Naive thymus-derived CD8-positive, alpha-beta T cell (primary cell): ENCODE measurements at places on chromosomes 4 and X.
A peak's percentile ranks its signal among the peaks of the same experiment; 100 is the strongest.

- DNase-seq = no peak
Measured at GRCh38 chr4:6153874-6154273, 46.5 kb downstream of the JAKMIP1 start.

GRCh38 chr4:158826057-158826456 lies 57.2 kb downstream of the FNIP2 start:
- no peak for DNase-seq

DNA sequence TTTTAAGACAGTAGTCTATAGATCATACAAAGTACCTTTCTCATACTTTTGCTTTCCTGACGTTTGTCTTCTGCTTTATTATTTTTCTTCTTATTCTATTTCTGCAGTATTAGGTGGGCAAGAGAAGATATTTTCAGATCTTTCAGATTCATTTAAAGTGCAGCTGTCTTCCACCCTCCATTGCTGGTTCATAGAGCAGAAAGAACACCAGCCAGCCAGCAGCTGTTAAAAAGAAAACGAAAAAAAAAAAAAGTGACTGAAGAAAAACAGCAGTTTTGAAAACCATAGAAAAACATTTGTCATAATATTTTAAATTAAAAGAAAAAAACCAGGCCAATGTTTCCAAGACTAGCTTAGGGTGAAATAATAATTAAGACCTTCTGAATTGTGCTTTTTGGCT lies 42.9 kb downstream of the SMAD1 start:
- no peak for DNase-seq

DNA sequence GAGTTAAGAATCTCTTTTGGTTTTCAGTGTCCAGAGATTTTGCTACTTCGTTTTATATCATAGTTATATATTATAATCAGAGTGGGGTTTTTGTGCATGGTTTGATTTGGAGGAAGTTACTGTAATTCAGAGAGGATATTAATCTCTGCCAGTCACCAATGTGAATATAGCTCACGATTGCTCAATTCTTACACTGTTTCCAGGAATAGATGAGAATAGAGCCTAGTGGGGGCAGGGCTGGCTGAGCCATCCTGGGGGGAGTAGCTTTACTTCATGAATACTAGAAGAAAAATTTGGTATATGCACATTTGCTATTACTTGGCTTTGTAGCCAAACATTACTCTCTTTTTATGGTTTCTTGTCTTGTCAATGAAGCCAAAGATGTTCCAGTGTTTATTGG lies 60.9 kb upstream of the TRPC3 start:
- DNase-seq = no peak

DNA sequence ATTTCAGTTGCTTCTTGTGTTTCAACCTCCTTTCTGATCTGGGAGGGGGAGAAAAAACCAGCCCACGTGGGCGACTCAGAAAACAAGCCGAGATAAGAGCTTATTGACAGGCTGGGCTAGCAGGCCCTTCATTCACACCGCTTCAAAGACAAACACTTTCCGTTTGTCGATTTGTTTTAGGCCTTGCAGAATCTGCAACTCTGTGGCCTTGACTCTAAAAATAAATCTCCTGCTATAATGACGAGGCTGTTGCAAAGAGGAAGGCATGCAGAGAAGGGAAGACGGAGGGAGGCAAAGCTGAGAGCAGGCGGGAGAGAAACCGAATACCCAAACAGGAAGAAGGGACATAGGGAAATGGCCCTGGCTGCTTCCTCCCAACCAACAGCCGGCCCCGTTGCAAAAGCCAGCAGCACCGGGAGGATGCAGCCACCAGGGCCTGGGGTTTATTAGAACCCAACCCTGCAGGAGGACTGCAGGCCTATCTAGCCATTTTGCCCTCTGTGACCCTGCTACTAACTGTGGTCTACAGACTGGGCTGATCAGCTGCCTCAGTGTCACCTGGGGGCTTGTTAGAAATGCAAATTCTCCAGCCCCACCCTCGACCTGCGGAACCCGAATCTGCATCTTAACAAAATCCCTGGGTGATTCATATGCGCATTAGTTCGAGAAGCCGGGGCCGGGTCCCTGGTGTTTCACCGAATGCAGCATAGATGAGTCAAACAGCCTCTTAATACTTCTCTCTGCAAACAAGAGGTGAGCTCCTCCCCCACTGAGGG lies 325.5 kb downstream of the BCOR start:
- DNase-seq = no peak

DNA sequence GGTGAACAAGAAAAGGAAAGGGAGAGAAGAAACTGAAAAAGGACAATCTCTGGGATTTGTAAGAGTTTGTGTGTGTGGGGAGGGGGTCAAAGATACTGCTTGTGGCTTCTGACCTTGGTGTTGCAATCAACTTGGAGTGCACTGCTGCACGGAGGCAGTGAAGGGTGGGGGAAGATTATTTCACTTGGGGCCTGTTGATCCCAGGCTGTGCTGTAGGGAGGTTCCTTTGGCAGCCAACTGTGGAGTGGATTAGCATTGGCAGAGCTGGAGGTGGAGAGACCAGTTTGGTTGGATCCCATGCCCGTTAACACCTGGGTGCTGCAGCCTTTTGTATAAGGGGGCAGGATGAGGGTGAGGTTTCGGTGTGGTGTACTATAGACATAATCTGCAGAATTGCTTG lies 38.2 kb downstream of the AFF1 start:
- no peak for DNase-seq

DNA sequence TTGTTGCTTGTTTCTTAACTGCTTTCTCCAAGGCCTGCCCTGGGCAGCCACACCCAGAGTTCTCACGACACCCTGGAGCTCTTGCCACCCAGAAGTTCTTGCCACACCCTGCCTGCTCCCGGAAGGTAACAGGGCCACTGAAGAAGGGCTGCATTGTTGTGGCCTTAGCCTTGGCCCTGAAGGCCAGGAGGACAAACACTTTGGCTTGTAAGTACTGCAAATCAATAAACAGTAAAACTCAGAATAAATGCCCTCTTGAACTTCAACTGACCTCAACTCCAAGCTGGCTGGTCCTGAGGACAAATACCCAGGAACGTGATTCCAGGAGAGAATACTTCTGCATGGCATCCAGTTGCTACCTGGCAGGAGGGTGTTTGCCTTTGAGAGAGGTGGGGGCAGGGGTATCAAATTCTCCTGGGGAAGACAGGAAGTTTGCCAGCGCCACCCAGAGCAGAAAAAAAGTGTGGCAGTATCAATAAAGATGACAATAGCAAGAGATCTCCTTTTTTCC lies 54.1 kb downstream of the TLR10 start:
- no peak for DNase-seq

- no peak for DNase-seq
Measured at GRCh38 chr4:108644237-108644636, 6.2 kb upstream of the OSTC start.

GRCh38 chrX:8404471-8404870 lies 60.2 kb upstream of the VCX3B start:
- DNase-seq = no peak

DNA sequence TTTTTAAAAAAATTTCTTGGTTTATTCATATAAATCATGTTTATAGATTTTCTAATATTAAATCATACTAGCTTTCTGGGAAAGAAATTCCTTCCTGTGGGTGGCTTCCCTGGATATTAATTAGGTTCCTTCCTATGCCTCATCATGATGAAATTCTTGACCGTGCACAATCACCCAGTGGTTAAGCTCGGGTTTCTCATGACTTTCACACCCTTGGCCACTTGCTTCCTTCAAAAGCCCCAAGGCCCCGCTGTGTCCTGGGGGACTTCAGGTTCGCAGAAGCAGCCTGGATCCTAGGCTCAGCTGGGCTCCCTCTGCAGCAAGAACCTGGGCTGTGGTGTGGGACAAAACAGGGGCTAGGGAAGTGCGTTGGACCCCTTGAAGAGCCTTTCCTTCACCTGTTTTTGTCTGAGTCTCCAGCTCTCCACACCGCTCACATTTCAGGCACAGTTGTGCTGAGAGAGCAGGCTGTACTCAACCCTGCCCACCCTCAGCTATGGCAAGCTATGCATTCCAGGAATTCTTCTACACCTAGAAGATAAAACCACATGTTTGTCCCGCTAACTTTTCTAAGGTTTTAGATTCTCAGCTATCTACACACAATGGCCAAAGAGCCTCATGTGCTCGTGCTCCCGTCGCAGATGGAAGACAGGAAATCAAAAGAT lies 48.9 kb upstream of the TMSB15B start:
- DNase-seq = no peak

DNA sequence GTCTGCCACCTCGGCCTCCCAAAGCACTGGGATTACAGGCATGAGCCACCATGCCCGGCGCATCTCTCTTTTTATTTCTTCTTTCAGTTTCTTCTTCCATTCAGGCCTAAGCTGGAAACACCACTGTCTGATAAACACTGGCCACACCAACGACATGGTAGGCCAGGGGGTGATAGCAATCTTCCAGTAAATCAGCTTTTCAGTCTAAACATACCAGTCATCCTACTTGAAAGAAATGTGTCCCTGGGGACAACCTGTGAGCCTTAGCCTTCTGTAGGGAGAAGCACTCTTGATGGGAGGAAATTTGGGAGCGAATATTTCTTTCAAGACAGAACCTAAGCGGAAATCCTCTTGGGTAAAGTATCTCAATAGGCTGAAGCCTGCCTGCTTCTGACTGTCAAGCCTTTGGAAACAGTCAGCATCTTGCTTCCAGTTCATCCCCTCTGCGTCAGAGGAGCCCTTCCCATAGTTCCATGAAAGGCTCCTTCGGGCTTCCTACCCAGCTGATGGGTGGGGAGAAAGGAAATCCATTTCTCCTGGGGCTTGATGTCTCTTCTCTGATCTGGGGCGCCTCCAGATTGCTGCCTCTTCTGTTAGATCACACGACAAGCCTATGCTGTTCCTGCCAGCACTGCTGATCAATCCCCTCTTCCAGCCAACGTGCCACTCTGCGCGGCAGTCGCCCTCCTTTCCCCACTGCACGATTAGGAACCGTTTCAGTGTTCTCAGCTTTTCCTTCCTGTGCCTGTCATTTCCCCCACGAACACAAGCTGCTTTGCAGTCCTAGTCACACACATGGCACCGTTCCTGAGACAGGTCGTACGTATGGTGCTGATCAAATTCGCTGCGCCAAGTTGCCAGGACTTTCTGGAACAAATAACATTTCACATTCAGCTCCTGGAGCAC lies 49.5 kb upstream of the CBR4 start:
- no peak for DNase-seq

DNA sequence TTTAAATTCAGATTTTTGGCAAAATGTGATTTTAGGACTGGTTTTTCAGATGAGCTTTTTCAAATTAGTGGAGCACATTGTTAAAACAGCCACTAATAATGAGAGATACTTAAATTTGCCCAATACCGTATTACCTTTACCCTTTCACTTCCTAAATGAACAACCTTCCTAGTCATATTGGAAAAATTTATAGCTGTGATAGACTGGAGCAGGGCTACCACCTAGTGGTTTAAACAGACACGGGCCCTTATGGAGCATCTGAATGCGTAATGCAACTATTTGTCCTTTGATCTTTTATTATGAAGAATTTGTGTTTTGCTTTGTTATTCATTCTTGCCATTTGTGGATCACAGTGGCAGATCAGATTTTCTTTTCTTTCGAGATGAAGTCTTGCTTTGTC lies 72.7 kb downstream of the KDM6A start:
- DNase-seq = no peak

GRCh38 chr4:7435471-7436061 lies 836 bp upstream of the PSAPL1 start:
- no peak for DNase-seq

- no peak for DNase-seq
Measured at GRCh38 chr4:78569306-78569821, 17.8 kb downstream of the ANXA3 start.

GRCh38 chrX:131843987-131844386 lies 179.1 kb upstream of the STK26 start:
- DNase-seq = no peak

- no peak for DNase-seq
Measured at GRCh38 chr4:60134099-60134498, 1066.0 kb upstream of the ADGRL3 start.

DNA sequence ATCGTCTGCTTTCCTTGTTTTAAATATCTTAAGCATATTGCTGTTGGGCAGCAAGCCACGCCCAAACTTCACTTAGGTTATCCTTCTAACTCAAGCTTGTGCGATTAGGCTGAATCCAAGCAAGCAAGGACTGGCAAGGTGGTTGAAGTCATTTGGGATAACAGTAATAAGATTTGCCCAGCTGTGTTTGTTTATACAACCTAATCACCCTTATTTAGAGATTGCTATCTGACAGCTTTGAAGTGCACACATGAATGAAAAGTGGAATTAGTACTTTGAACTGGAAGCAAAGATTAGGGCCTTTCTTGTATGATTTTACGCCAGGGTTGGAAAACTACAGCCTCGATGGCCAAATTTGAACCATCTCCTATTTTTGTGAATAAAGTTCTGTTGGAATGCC lies 182.1 kb downstream of the ASB9 start:
- no peak for DNase-seq

DNA sequence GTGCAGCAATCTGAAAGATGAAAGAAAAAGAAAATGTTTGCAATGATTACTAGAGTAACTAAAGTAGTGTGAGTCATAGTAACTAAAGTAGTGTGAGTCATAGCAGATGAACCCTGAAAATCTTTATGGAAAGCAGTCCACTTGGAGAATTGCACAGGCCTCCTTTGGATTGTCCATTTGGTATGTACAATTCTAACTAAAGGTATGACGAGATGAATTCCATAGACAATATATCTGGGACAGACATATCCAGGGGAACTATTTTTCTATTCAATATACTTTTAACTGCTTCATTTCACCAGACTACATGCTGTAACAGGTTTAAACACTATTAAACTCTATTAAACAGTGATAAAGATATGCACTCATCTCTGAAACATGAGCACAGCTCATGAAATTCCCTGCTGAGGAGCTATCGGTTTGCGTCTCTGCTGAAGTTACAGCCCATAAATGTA lies 798.7 kb downstream of the PCDH7 start:
- no peak for DNase-seq

GRCh38 chrX:25536307-25536970 lies 520.7 kb upstream of the ARX start:
- DNase-seq = no peak

- DNase-seq = no peak
Measured at GRCh38 chr4:55736605-55737183, 82.9 kb upstream of the EXOC1L start.

DNA sequence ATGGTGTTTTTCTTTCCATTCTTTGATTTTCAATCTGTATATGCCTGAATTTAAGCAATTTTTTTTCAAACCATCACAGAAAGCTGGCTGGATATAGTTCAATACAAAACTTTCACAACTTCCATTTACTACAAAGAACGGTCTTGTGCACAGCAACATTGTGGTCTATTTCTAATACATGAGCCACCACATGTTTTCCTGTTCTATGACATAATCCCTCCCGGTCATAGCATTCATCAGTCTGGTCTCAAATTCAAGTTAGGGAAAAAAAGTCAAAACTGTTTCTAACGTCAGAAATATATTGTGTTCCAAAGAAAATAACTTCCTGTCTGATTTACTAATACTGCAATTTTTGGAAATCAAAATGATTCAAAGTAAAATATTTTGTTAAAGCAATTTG lies 7.5 kb upstream of the CXCL6 start:
- no peak for DNase-seq

GRCh38 chr4:168923526-168924194 lies 86.4 kb downstream of the CBR4 start:
- DNase-seq = peak; percentile 37

GRCh38 chrX:24169211-24169610 lies 19.7 kb downstream of the ZFX start:
- no peak for DNase-seq

- DNase-seq = no peak
Measured at GRCh38 chr4:54940996-54941865, 184.2 kb downstream of the KDR start.
